NCI-H446 (cell line): ENCODE measurements at places on chromosomes 5 and 9.

- no peak for DNase-seq
Observed at GRCh38 chr5:162227075-162227474, 159.5 kb downstream of the GABRG2 start.

- no peak for DNase-seq
Observed at GRCh38 chr5:57777174-57777581, 294.6 kb upstream of the ACTBL2 start.

- DNase-seq: no peak
Observed at GRCh38 chr5:123582550-123583285, 70.7 kb downstream of the CSNK1G3 start.

DNA sequence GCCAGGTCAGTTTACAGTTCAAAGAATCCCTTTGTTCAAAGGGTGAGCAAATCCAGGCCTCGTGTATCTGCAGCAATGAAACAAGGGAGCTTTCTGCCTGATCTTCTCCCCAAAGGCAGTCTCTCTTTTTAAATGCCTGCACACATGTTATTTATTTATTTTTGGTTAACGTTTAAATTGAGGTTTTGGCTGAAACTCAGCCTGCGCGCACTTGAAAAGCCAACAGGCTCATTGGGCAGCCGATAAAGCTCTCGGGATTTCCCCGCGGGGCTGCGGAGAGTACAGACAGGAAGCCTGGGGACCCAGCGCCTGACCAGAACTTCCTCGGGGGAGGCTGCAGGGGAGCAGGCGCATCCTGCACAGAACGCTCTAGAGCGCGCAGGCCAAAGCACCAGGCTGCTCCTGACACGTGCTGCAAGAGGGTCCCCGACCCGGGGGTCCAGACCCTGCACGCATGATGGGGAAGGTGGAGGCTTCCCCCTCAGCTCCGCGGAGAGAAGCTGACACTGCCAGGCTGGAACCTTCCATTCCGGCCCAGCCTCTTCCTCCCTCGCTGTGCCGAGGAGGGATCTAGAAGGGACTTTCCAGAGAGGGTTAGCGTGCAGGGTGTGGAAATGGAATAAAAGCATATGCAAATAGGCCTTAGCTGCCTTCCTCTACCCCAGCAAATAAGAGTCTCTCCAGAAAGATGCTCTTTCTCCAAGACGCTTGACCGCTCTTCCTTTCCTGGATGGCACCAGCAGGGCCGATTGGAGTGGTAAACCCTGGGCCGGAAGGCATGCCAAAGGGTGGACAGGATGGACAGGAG, 46.1 kb downstream of the PTTG1 start:
- no peak for DNase-seq

GRCh38 chr5:175814691-175815090, 56.7 kb upstream of the CPLX2 start:
- DNase-seq: peak; percentile 91

DNA sequence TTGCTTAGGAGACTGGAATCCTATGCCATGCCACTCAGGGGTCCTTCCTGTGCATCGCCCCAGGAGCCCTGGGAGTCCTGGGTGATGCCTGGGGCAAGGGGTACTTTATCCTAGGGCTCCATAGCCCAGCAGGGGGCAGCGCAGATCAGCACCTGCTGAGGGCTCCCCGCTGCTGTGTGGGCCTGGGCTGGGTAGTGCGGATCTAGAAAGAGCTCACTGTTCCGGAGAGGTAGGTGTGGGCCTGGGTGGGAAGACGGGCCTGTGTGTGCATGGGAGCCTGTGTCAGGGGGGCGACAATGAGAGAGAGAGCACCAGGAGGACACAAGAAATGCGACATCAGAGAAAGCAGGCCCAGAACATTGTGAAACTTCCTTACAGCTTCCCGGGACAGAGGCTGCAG, 11.4 kb upstream of the DAB2IP start:
- peak; percentile 28 for DNase-seq

- DNase-seq: no peak
Observed at GRCh38 chr5:78242001-78242400, 52.5 kb downstream of the AP3B1 start.
